ENCODE measurements at places on chromosomes 7 and 10.

GRCh38 chr10:47145290-47145934, 154.6 kb upstream of the GDF10 start:
- DNase-seq: no peak

DNA sequence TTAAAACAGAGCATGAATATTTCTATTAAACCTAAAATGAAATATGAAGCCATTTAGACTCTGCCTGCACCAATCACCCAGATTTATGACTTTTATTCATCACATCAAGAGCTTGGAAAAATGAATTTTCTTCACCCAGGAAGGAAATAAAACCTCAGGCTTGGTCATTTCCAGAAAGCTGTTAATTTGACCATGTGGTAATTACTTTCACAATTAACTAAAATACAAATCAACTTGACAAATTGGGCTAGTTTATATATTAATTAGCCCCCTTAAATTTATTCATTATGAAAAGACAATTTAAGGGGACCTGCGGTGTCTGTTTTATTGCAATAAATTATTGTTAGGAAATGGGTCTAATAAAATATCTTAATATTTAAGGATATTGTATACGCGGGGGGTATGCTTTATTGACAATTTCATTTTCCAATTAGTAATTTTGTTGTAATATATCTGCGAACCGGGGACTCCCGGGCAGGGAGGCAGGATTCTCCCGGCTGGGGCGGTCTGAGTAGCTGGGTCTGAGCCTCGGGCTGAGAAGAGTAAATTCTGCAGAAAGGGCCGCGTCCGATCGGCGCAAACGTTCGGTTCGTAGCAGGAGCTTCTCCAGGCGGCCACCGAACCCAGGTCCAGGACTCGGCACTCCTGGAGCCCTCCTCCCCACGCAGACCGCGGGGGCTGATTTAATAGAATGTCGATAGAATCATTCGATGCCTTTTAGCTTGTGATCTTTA, 9.4 kb upstream of the MNX1 start:
- DNase-seq: no peak

- DNase-seq: no peak
Observed at GRCh38 chr7:110590415-110590814, 500.5 kb upstream of the LRRN3 start.

DNA sequence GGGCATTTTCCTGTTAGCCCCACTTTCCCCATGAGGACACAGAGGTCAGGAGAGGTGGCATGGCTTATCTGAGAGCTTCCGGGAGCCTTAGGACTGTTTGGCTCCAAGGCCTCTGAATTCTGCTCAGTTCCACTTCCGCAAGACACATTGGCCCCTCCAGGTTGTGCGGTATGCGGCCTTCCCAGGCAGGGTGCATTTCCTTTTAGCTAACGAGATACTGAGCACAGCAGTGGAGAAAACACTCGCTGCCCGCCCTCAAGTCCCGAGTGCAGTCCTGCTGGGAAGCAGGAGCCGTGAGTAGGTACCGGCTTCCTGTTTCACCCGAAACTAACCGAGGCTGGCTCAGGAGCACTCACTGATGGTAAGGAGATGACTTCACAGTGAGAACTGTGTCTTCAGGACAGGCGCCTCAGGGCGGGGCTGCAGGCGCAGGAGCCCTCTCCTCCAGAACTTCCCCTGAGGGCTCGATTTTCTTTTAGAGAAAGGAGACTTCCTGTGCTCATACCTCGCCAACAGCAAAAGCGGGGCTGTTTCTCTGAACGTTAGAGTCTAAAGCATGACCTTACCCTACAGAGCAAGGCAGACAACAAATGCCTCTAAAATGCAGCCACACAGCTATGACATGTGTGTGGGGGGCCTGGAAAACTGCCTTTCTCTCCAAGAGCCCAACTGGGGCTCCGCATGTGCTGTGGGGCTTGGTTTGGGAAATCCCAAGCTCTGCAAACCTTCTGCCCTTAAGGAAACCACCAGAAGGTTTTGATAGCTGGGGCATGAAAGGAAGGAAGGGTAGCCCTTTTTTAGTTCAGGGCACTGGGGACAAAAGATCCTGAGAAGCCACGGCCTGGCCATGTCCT, 25.9 kb downstream of the RGS10 start:
- no peak for DNase-seq

DNA sequence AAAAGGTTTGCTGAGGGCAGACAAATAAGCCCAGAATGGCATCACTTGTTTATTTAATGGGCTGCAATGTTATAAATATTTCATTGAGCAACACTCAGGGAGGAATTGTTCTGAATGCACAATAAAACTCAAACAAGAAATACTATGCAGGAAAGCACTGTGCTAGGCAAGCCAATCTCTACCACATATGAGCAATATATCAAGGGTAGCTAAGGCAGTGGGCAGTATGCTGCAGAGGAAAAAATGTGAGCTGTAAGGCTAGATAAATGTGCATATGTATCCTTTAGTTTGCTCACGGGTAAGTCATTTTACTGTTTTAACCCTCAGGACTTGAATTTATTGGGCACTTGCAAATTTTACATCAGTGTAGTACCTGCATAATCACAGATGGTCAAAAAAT, 349.6 kb downstream of the CDC14C start:
- DNase-seq: no peak

DNA sequence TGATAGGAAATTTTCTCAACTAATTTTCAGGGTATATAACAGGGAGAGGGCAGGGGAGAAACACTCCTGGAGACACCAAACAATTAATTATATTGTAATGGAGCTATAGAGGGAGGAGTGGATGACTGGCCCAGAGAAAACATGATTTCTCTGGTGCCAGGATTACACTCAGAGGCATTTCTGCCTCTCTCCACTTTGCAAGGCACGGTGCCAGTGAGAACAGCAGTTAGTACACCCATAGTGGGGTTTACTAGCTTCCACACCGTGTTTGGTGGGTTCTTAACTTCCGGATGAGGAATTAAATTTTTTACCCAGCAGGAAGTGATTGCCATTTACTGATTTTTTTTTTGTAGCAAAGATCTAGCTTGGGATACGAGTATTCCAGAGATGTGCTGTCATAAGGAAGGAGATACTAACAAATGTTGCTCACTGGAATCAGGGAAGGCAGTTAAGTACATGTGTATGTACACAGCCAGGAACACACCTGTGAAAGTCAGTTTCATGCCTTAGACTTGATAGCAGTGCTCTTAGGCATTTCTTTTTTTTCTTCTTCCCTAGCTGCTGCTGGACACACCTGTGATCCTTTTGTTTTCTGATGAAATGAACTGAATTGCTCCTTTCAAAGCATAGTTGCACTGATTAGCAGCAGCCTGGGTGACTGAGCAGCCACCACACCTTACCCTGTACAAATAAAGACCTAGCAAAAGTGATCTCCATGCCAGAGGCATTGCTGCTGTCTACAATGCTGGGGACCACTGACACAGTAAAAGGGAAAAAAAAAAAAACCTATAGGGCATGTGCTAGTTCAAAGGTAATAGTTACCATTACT, 58.1 kb downstream of the POLL start:
- DNase-seq: peak; percentile 27

DNA sequence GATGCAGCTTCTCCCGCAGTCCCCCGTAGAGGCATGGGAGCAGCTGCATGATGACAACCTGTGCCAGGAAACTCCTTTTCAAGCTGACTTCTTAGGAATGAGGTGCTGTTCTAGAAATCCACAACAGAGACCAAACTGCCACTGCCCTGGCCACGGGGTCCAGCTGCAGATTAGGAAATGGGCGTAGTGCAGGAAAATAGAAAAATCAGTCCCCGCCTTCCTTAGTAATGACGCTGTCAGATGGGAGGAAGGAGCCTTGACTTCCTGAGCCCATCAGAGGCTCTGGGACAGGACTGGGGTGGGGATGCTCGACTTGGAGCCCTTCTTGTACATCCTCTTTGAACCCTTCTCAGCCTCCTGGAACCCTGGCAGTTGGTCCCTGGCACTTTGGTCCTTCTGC, 227.8 kb upstream of the GRB10 start:
- DNase-seq: no peak

DNA sequence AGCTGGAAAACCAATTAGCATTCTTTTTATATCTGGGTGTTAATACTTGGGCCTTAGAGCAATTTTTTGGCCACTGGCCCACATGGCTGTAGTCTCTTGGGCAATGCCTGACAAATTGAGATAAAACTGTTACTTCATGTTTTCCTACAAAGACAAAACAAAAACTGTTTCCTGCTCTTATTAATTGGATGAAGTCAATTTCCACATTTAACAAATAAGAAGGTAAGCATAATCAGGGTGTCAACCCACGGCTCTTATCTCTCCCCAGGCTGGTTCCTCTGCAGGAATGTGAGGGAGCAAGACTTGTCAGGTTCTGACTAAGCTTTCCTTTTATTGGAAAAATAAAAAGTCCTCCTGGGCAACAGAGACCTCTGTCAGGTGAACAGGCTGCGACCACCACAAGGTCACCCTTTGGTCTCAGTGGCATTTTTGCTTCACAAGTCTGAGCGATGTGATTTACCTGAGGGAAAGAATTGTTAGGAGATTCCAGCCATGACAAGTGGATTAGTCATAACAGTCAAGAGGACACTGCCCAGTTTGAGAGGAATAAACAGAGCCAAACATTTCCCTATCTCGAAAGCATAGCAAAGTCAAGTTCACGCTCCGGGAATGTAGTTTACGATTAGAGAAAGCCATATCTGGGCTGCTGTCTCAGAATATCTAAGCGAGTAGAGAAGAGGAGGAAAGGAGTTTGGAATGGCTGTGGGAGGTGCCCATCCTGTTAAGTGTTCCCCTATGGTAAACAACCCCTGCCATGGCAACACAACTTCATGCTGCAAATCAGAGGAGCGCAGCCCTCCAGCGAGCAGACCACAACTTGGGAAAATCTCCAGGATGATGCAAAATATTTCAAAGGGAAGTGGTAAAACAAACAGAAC, 144.4 kb downstream of the TES start:
- peak; percentile 77 for DNase-seq

- DNase-seq: no peak
Observed at GRCh38 chr10:398954-399353, 263.7 kb downstream of the ZMYND11 start.

DNA sequence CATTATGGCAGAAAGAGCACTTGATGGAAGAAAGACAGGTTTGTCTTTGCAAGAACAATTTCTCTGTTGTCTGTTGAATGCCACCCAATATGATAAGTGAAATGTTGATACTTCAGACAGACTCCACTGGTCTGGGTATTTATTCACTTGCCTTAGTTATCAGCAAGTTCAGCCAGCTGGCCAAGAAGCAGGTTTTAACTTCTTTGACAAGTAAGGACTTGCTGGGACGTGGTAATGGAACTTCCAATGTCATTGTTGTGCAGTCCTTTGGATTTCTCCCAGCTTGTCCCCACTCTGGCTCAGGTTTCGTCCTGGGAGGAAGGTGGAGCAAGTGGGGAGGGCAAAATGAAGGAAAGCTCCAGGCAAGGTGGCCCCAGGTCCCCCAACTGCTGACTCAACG, 497.4 kb downstream of the RPS24 start:
- no peak for DNase-seq

GRCh38 chr7:30155481-30155880, 20.7 kb downstream of the MTURN start:
- DNase-seq: no peak

- no peak for DNase-seq
Observed at GRCh38 chr7:81267508-81267907, 348.7 kb upstream of the SEMA3C start.

- DNase-seq: no peak
Observed at GRCh38 chr7:2962865-2963264, 80.8 kb downstream of the CARD11 start.

- no peak for DNase-seq
Observed at GRCh38 chr7:159039716-159040115, 105.0 kb downstream of the VIPR2 start.

DNA sequence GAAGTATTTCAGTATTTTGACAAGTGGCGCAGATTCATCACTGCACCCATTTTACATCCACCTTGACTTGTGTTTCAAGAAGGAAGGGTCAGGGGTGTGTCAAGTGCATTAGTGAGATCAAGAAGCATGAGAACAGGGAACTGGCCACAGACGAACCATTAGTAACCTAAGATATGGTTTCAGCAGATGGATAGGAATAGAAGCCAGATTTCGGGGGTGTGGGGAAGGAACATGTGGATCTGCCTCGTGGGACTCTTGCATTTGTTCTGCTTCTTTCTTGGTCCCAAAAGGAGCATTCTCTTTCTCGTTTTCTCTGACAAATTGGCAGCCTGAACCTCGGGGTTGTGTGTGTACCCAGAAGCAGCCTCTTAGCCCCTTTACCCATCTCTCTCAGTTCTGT, 9.6 kb downstream of the DENND2A start:
- DNase-seq: no peak

DNA sequence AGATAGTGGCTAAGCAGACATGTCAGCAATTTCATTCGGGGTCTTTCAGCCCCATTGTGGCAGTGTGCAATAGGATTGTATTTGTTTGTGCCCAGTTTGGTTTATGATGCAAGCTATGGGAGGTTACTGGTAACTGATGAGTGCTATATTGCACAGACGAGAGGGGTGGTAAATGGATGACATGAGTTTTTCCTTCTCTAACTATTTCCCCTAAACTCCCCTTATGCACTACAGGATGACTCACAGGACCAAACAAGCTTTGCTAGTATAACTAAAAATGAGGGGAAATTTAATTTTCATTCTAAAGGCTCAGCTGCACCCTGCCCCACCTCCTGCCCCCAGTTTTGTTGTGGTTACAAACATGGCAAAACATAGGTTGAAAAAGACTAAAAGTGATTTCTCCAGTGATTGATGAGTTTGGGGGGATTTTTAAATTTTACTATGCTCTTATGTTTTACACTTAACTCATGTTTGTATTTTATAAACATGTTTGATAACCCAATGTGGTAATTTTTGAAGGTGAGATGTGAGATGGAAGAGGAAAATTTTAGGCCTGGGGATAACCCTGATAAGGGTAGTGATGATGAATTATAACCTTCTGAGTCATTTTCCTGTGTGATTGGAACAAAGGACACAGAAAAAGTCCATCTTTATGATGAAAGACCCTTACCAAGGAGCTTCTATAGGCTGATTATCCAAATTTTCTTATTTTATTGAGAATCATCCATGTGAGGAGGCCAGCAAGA, 60.8 kb upstream of the NAMPT start:
- no peak for DNase-seq

DNA sequence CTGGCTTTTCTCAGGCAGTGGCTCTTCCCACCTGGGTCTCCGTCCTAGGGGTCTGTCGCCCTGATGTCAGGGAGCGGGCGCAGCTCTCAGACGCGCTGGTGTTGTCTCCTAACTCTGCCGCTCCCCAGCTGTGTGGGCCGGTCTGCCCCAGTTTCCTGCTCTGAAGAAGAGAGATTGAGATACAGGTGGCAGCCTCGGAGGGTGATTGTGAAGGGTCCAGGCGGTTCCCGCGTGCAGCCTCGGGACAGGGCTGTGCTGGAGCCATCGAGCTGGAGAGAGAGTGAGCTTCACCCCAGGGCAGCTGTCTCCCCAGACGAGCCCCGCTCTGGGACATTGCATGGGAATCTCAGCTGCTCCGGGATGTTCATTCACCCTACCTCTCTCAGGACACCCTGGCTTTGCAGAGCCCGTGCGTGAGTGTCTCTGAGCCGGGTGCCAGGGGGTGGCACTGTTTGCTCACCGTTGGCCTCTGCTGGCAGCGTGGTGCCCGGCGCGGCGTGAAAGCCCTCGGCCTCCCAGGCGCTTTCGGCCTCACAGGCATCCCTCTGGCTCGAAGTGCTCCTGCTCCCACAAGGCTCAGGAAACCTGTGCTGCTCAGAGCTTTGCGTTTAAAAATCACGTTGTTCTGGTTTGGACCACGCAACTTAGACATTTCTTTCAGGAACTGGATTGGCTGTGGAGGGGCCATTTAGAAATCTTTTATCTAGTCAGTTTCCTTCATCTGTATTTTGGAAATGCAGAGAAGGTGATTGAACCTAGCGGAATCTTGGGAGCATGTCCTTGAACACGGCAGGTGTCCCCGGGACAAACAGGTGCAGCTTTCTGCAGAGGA, 33.8 kb upstream of the ZFAND2A start:
- DNase-seq: peak; percentile 24

- peak; percentile 69 for DNase-seq
Observed at GRCh38 chr10:74078037-74078436, 72.6 kb downstream of the AP3M1 start.

All from SJCRH30 (cell line).